Hematopoietic multipotent progenitor cell (in vitro differentiated cells): ENCODE measurements at places on chromosomes 6 and 20.

- DNase-seq, result no peak
Measured at GRCh38 chr6:54404791-54405190, 96.5 kb downstream of the TINAG start.

GRCh38 chr6:124741341-124741740 is 220.9 kb upstream of the RNF217 start:
- DNase-seq, result no peak

DNA sequence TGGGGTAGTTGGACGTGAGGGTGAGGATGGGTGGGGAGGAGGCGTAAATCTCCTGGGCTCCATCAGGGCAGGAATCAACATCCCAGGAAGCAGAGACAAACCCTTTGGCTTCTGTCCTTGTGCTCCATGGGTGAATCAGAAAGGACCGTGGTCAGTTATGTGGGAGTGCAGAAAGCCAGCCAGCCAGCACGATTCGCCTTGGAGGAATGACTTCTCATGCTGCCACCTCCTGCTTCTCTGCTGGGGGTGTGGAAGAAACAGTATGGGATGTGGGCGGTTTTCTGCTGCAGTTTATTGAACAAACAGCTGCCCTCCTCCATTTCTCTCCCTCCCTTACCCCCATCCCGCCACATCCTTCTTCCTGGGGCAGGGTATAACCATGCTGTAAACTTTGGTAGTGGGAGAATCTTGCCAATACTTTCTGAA is 214.5 kb downstream of the SOX4 start:
- DNase-seq, result no peak

- DNase-seq, result no peak
Measured at GRCh38 chr6:155487371-155488130, 31.9 kb upstream of the NOX3 start.
